ENCODE measurements at places on chromosomes 1 and 21.

GRCh38 chr1:143691400-143691891, 280.3 kb downstream of the FAM72C start:
- no peak for DNase-seq

DNA sequence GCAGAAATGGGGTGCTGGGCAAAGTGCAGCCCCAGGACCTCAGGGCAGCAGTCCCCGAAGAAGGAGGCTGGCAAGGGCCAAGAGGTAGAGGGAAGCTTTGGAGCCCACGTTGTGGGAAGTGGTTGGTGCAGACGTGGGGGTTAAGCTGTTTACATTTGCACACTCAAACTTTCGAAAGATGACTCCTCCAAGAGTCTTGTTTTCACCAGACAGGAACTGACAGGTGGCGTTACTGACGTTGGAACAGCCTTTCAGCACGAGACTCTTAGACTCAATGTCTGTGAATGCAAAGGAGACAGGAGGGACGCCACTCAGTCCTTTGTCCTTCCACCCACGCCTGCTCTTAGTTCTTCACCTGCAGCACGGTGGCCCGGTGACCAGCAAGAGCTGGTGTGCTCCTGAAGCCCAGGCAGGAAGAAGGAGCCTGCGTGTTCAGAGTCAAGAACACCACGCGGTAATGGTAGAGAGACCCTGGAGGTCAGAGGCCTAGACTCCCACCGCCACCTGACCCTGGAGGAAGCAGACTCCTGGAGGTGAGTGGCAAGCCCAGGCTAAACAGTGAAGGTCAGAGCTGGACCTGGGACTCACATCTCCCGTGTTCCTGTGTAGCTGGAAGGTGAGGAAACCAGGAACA, 15.9 kb downstream of the LYPD8 start:
- DNase-seq, result no peak

DNA sequence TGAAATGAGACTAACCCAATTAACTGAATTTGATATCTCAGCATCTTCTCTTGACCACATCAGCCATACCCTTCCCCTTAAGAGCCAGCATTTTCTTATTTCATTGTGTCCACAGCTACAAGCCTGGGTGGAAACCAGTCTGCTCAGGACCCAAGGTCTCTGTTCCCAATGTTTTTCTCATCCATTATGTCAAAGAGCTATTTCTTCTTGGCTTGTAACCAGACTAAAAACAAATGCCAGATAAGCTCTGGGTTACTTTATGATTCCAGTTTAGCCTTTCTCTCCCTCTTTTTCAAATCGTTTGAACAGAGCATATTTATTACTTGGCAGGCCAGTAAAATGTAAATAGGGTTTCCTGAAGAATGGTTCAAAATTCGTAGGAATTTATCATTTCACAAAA, 109.3 kb upstream of the SPATA6 start:
- no peak for DNase-seq

DNA sequence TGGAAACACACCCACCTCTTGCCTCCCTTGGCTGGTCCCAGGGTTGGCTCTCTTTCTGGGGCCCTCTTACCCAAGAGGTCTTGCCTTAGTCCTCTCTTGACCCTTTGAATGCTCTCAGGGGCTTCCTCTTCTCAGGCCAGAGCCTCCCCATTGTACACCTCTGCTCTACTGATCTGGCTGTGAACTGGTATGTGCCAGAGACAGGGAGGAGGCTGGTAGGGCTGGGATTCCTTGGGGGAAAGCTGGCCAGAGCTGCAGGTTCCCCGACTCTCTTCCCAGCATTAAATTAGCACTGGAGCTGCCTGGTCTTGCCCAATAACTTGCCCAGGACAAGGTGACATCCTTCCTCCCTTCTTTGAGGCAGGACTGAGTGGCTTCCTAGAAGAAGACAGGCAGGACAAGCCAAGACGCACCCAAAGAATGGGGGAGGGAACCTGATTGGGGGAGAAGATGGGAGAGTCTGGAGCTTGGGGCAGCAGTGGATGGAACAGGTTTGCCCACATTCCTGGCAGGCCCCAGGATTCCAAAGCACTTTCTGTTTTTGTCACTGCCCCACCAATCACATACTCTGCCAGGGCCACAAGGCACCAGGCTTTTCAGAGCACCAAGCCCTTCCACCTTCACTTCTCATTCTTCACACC, 37.2 kb upstream of the CITED4 start:
- no peak for DNase-seq

DNA sequence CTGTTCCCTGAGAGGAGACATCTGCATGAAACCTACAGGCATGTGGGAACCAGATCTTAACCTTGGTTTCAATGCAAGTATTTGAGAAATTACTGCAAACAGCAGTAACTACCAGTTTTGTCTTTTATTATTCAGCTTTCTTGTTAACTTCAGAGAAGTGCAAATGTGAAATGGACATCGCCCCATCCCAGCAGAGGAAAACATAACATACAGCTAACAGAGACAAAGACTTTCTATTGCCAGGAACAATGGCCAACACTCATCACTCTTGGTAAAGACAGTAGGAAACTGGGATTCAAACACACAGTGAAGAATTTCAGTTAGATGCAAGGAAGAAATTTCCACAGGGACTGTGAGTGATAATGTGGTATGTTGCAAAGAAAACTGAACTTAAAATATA, 115.1 kb downstream of the SLC30A10 start:
- DNase-seq, result no peak

- no peak for DNase-seq
Measured at GRCh38 chr1:85484264-85484663, 19.3 kb upstream of the DDAH1 start.

Measured in stimulated activated CD4-positive, alpha-beta T cell treated with anti-CD3 and anti-CD28 coated beads, Interleukin-15, amount 100 ng/mL, for 48 hours (primary cell).